Dermis blood vessel endothelial cell (primary cell): ENCODE measurements at places on chromosomes 7 and 10. TPM values are rescaled to one million over a fixed set of nuclear protein-coding genes. Genes with fewer than 3 reads are reported as not detected.
A peak's percentile ranks its signal among the peaks of the same experiment; 100 is the strongest.

The CYP17A1 gene
- not detected in 2 replicates for total RNA-seq

The IDI2 gene
- not detected in 2 replicates for total RNA-seq

The HMX3 gene
- total RNA-seq, result not detected in 2 replicates

The HMX2 gene
- total RNA-seq, result not detected in 2 replicates

The PKD2L1 gene
- not detected in 2 replicates for total RNA-seq

The PAX4 gene
- total RNA-seq, result 0.09 TPM in 1 of 2 replicates, not detected in the other

The ELAPOR2 gene
- 108 and 168 TPM in 2 replicates for total RNA-seq

The CHRM2 gene
- total RNA-seq, result not detected in 2 replicates

The PDE1C gene
- total RNA-seq, result 0.19 and 1.2 TPM in 2 replicates

The EPHA1 gene
- 0.09 TPM in 1 of 2 replicates, not detected in the other for total RNA-seq

The STYXL1 gene
- total RNA-seq, result 28.1 and 38.3 TPM in 2 replicates

The USP6NL gene
- total RNA-seq, result 17.9 and 27.1 TPM in 2 replicates

The HABP2 gene
- total RNA-seq, result under 0.01 and 0.19 TPM in 2 replicates

The MEOX2 gene
- total RNA-seq, result 46.5 and 53.9 TPM in 2 replicates

The ITPRID1 gene
- total RNA-seq, result not detected in 2 replicates

The CDK14 gene
- total RNA-seq, result 3.0 and 3.2 TPM in 2 replicates

The RNF133 gene
- total RNA-seq, result 0.60 and 2.0 TPM in 2 replicates

GRCh38 chr7:37488163-37488764, 39.6 kb upstream of the ELMO1 start:
- peak; percentile 20 for DNase-seq

DNA sequence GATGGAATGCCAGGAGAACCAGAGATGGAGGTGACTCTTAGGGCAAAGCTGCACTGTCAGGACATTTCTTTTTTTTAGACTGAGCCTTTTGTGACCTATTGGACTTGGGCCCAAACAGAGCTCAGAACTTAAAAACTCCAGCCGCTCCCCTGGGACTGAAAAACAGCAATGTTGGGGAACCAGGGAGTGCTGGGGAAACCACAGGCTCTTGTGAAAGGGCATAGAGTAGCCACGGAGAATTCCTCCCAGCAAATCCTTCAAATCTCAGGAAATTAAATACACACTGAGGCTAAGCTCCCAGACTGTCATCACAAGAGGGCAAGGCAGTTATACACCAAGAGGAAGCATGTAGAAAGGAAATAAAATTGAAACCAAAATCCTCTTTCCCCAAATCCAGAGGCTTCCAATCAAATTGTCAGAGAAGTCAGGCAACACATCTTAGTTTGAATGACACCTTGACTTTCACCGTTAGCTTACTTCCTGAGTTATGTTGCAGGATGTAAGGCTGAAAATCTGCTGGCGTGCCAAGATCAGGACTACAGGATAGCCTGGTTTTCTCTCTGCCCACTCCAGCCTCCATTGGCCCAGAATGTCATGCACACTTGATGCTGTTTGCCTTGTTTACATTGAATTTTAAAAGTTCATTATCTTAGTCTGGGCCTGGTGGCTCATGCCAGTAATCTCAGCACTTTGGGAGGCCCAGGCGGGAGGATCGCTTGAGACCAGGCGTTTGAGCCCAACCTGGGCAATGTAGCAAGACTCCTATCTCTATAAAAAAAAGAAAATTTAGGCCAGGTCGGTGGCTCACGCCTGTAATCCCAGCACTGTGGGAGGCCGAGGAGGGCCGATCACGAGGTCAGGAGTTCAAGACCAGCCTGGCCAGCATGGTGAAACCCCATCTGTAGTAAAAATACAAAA, 2.6 kb upstream of the RFC2 start:
- DNase-seq, result peak; percentile 51

GRCh38 chr10:3987143-3987974, 202.3 kb upstream of the KLF6 start:
- no peak for DNase-seq

DNA sequence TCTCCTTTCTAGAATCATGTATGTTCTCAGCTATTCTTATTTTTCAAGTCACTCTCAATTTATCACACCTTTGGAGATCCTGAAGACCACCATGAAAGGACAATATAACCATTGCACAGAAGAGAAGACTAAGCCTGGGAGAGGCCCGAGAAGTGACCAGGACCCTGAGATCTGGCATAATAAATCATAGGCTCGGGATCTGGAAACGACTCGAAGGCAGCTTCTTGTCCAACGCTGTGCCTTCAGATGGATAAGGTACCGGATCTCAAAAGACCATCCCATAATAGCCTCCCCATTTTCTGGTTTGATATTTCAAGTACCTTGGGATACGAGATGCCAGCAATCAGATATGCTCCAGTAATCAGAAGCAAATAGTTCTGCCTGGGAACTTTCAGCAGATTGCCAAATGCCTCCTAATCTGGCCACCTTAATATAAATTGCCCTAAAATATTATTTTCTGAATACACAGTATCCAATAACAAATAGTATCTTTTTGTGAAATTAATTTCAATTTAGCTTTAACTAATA, 179.2 kb upstream of the ZMIZ1 start:
- no peak for DNase-seq

GRCh38 chr7:107932805-107933204, 41.8 kb downstream of the DLD start:
- no peak for DNase-seq

GRCh38 chr10:129465796-129466702, 992 bp upstream of the MGMT start:
- peak; percentile 7 for DNase-seq

GRCh38 chr7:78438433-78438832, 639.9 kb downstream of the PHTF2 start:
- DNase-seq, result no peak

DNA sequence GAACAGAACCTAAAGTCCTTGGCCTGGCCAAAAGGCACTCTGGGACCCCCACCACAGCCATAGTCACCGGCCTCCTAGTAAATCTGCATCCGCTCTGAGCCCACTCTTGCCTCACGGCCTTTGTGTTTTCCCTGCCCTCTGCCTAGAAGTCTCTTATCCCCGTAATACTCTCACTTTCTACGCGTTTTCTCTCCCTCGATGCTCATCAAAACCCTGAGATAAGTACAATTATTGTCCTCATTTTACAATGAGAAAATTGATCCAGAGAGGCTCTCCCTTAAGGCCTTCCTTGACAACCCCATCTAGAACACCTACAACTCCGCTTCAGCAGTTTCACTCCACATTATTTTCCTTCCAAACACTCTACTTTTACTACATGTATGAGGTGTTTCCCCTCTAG, 1.5 kb upstream of the SFXN4 start:
- DNase-seq, result no peak

- no peak for DNase-seq
Observed at GRCh38 chr10:112593023-112593422, 146.0 kb downstream of the VTI1A start.

GRCh38 chr7:77843194-77843593, 44.6 kb downstream of the PHTF2 start:
- no peak for DNase-seq

DNA sequence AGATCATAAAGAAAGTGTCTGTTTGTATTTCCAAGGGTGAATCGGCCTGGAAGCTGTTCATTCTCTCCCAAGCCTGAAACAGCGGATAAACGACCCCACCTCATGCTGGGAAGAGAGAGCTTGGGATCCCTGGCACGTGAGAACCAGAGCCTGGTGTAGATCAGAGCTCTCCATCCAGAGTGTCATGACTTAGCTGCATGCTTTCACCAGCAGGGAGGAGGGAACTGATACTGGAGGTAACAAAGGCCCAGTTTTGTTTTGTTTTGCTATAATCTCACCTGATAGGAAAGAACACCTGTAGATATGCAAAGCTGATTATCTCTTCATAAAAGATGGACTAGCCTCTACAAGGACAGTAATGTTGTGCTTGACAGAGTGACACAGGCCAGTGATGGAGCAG, 236.6 kb downstream of the POM121L12 start:
- no peak for DNase-seq

GRCh38 chr10:129861776-129862531, 102.1 kb downstream of the EBF3 start:
- no peak for DNase-seq

DNA sequence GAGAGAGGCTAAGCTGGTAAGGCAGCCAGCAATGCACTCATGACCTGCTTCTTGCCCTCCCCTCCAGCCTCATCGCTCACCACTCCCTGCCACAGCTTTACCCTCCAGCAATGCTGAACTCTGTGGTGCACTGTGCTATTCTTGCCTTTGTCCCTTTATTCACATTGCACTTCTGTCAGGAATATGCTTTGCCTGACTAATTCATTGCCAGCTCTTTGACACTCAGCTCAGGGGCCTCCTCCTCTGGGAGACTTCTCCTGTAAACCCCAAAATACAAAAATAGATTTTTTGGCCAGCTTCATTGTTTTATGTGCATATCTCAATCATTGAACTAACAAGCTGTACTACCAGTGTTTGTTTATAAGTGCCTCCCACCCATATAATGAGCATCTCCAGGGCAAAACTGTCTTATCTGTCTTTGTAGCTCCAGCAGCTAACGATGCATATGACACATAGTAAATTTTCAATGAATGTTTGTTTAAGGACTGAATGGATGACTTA, 8.2 kb downstream of the CNNM1 start:
- DNase-seq, result no peak

DNA sequence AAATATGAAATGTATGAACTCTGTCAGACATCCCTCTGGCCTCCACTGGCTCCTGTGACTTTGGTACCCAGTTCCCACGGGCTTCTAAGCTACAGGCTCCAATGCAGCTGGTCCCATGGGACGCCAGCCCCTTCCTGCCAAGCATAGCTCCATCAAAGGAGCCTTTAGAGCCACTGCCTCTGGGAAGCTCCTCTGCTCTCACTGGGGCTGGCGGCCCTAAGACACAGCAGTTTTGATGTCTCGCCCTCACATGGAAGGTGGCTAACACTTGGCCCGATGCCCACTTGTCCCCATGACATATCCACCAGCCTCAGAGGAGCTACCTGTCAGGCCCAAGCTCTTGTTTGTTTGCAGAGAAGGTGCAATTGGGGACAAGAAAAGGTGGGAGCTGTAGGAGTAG, 453.7 kb upstream of the LRRN3 start:
- DNase-seq, result no peak

DNA sequence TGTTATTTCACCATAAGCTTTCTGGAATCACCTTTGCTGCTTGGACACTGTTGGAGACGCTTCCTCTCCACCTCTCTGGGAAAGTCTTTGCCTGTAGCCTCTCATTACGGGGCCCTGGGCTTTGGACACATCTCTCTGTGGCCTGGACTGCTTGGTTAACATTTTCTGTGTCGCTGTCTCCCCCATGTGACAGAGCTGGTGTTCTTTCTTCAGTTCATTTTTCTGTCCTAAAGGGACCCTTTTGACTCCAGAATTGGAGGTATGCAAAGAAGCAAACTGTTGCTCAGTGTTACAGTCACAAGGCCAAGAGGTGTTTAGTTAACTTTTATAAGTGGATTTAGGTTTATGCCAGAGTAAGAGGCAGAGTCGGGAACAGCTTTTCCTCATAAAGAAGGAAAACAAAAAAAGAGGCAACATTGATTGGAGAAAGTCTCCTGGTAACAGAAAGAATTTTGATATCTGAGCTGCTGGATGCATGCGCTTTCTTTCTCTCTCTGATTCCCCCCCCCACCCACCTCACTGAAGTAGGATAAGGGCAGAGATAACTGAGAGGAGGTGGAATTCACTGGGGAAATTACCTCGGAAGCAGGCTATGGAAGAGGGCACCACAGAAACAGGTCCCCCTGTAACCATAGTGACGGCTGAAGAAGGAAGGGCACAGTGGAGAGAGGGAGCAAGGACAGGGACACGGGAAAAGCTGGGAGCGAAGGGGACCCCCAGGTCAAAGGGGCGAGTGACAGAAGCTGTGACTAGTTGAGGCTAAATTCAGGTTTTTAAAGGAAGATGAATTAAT, 57.8 kb downstream of the LGI1 start:
- DNase-seq, result no peak

GRCh38 chr10:91672021-91672608, 39.2 kb upstream of the PPP1R3C start:
- DNase-seq, result peak; percentile 3

GRCh38 chr10:58980826-58981415, 195.5 kb upstream of the PHYHIPL start:
- no peak for DNase-seq

DNA sequence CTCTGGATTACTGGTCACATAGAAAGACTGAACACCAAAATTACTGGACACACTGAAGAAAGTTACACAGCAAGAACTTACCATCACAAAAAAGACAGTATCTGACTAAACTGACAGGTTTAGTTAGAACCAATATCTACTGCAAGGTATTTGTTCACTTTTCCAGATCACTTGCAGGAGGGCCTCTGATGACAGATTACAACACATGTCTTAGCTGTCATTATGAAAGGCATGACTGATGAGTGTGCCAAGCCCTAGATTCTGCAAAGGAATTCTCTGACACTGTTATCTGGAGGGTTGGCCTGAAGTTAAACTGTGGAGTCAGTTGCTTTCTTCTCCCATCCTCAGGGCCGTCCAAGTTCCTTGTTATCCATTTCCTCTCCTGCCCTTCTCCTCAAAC, 242.7 kb downstream of the KIF20B start:
- no peak for DNase-seq

- no peak for DNase-seq
Observed at GRCh38 chr10:119786117-119786769, 60.4 kb downstream of the INPP5F start.

DNA sequence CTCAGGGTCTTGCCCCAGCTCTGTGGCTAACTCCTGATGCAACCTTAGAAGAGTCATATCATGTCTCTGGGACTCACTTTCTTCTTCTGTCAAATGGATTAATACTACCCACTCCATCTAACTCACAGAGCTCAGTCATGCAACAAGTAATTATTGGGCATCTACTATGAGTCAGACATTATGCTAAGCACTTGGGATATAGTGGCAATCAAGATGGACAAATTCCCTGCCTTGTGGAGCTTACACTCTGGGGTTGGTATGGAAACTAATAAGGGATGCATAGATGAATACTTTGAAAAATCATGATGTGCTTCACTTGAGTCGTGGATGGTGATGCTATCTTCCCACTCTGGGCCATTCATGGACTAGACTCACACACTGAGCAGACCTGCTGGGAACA, 88.9 kb downstream of the KCNMA1 start:
- no peak for DNase-seq

DNA sequence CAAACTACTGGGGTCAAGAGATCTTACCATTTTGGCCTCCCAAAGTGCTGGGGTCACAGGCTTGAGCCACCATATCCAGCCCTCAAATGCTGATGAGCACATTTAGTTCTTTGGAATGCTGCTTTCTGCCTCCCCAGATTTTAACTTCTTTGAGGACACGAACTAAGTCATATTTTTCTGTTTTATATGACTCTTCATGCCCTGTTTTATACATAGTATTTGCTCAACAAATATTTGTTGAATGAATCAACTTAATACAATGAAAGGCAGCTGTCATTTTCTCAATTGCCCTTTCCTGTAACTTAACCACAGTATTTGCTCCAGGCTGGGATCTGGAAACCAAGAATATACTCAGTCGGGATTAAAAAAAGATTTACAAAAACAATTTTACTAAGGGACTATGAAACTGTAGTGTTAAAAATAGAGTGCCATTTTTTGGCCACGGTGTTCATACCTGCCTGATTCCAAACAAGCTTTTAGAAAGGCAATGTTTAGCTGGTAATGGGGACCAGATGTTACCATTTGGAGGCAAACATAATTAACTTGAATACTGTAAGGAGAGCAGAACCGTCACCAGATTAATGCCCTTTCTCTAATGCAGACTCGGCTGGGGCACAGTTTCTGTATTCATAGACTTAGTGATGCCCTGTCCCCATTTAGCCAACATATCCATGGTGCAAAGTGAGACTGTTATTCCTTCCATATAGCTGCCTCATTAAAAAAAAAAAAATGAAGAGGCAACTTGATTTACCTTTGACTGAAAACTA, 117.6 kb downstream of the NRP1 start:
- DNase-seq, result peak; percentile 71

GRCh38 chr10:60863796-60864195, 80.2 kb downstream of the RHOBTB1 start:
- no peak for DNase-seq
